ENCODE measurements at places on chromosomes 16 and 17. TPM values are rescaled to one million over a fixed set of nuclear protein-coding genes. Genes with fewer than 3 reads are reported as not detected.

DNA sequence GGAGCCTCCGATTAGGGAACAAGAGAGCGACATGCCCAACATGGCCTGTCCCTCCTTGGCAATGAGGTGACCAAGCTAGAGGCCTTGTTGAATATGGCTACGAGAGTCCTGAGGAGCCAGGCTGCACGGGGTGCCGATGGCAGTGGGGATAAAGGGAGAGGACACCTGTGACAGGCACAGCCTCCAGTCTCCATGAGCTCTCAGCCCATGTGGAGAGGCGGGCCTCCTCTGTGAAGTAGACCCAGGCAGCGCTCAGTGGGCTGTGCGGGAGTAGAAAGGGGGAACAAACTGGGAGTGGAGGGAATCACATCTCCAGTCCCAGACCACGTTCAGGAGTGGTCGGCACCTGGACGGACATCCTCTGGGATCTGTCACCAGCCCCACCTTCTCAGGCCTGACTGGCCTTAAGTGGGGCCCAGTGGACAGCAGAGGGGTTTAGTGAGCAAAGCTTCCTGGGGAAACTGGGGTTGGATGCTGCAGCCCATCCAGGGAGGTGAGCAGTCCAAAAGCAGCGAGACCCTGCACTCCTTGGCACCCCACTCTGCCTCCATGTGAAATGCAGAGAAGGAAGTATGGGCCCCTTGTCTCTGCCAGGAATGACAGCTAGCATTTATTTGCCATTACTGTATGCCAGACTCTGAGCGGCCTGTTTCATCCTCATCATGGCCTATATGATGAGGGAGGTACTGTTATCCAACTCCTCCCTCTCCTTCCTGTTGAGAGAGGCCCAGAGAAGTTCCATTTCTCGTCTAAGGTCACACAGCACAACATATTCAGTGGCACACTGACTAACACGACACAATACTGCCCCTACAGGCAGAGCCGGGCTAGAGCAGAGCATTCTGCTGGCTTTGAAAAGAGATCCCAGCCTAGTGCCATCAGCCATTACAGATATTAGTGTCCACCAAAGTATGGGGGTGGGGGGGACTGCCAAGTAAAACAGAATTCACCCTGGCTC lies 4.5 kb upstream of the TMEM92 start:
- peak; percentile 94 for DNase-seq
- peak overlapping the region; percentile 51 for H3K4me3 ChIP-seq
- H3K4me1 ChIP-seq = peaks cover 91% of the 10 kb centered on the region
- no peaks in the 10 kb centered on the region for H3K27me3 ChIP-seq

GRCh38 chr16:73813527-73813926 lies 483.1 kb upstream of the PSMD7 start:
- H3K4me3 ChIP-seq = no peak overlapping the region
- no peak overlapping the region for H3K27ac ChIP-seq
- H3K27me3 ChIP-seq = no peaks in the 10 kb centered on the region
- no peaks in the 10 kb centered on the region for H3K36me3 ChIP-seq

EVPLL gene
- total RNA-seq = not detected

TVP23C gene
- total RNA-seq = 22.1 TPM

- no peaks in the 10 kb centered on the region for H3K36me3 ChIP-seq
- H3K27me3 ChIP-seq = no peaks in the 10 kb centered on the region
- no peaks in the 10 kb centered on the region for H3K4me1 ChIP-seq
- no peak overlapping the region for H3K4me3 ChIP-seq
- DNase-seq = no peak
Observed at GRCh38 chr16:10036956-10037355, 145.3 kb downstream of the GRIN2A start.

GRCh38 chr17:78113804-78114785 lies 14.5 kb downstream of the TMC6 start:
- peaks cover 2% of the 10 kb centered on the region for H3K36me3 ChIP-seq
- DNase-seq = no peak
- H3K27ac ChIP-seq = no peak overlapping the region
- H3K4me1 ChIP-seq = peaks cover 12% of the 10 kb centered on the region

DNA sequence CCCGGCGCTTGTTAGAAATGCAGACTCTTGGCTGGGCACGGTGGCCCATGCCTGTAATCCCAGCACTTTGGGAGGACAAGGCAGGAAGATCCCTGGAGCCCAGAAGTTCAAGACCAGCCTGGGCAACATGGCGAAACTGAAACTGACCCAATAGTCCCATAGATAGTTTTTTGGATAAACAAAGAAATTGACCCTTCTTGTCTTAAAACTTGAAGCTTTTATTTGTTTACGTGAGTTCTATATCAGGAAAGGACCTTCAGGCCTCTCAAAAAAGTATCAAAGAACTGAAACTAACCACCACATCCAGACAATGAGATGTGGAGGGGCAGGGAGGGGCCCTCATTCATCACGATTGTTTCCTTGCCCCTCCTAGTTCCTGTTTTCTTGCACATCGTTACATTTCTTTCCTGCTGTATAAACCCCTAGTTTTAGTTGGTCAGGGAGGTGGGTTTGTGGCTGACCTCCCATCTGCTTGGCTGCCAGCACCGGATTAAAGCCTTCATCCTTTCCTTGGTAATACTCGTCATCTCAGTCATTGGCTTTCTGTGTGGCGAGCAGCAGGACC lies 29.9 kb upstream of the PRM1 start:
- peaks cover 36% of the 10 kb centered on the region for H3K4me1 ChIP-seq
- no peaks in the 10 kb centered on the region for H3K27me3 ChIP-seq
- H3K36me3 ChIP-seq = no peaks in the 10 kb centered on the region
- no peak overlapping the region for H3K4me3 ChIP-seq
- H3K27ac ChIP-seq = no peak overlapping the region

GRCh38 chr17:81641825-81642489 lies 5.0 kb downstream of the TSPAN10 start:
- H3K4me1 ChIP-seq = peaks cover 8% of the 10 kb centered on the region
- no peak overlapping the region for H3K27ac ChIP-seq
- H3K27me3 ChIP-seq = no peaks in the 10 kb centered on the region
- H3K36me3 ChIP-seq = no peaks in the 10 kb centered on the region
- no peak for DNase-seq

DNA sequence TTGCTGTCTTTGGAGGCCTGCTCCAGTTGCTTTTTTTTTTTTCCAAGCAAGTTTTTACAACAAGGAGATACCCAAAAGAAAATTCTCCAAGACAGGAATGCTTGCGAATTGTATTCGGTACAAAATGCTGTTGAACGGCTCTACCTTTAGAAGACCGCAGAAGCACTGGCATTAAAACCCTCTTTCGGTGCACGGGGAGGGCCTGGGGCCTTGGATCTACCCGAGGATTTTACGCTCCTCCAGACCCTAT lies 1.3 kb upstream of the HELZ start:
- DNase-seq = no peak
- peak overlapping the region; percentile 62 for H3K27ac ChIP-seq
- no peaks in the 10 kb centered on the region for H3K27me3 ChIP-seq
- H3K4me1 ChIP-seq = peaks cover 36% of the 10 kb centered on the region
- peak overlapping the region; percentile 73 for H3K4me3 ChIP-seq

Measured in osteocyte (in vitro differentiated cells).